ENCODE measurements at places on chromosomes 2 and 18.
A peak's percentile ranks its signal among the peaks of the same experiment; 100 is the strongest.

GRCh38 chr2:30601375-30601774, 154.3 kb downstream of the LCLAT1 start:
- DNase-seq = no peak

DNA sequence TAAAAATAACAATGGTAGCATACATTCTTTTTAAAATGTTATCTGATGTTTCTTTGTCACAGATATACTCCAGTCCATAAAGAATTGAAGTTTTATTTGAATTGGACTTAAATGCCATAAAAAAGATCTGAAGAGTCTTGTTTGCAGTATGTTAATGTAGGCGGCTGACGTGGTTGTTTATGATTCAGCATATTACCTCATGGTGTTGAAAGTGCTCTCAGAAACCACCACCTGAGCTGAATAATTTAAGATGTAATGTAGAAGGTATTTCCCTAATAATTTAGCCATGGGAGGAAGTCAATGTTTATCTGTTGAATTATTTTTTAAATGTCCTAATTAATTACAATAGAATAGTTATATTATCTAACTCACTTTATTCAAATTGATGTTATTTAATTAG, 58.6 kb upstream of the CHN1 start:
- DNase-seq = no peak

DNA sequence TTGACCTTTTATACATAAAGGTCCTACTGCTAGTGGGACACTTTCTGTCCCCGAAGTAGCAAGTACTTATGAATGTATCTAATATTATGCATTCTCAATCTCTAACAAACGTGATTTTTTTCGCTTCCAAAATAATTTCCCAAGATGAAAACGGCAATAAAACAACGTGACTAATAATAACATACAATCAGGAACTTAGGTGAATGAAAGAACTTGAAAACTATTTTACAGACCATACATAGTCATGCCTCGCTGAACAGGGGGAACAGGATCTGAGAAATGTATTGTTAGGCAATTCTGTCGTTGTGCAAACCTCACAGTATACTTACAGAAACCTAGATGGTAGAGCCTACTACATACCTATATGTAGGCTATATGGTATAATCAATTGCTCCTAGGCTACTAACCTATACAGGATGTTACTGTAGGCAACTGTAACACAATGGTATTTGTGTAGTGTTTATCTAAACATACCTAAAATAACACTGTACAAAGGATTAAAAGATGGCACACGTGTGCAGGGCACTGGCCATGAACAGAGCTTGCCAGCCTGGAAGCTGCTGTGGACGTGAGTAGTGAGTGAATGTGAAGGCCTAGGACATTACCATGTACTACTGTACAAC, 2.5 kb downstream of the RTN4 start:
- DNase-seq = peak; percentile 60

- DNase-seq = no peak
Observed at GRCh38 chr2:16209799-16210198, 269.4 kb downstream of the MYCN start.

GRCh38 chr2:112032224-112032586, 22.9 kb upstream of the TMEM87B start:
- DNase-seq = no peak

DNA sequence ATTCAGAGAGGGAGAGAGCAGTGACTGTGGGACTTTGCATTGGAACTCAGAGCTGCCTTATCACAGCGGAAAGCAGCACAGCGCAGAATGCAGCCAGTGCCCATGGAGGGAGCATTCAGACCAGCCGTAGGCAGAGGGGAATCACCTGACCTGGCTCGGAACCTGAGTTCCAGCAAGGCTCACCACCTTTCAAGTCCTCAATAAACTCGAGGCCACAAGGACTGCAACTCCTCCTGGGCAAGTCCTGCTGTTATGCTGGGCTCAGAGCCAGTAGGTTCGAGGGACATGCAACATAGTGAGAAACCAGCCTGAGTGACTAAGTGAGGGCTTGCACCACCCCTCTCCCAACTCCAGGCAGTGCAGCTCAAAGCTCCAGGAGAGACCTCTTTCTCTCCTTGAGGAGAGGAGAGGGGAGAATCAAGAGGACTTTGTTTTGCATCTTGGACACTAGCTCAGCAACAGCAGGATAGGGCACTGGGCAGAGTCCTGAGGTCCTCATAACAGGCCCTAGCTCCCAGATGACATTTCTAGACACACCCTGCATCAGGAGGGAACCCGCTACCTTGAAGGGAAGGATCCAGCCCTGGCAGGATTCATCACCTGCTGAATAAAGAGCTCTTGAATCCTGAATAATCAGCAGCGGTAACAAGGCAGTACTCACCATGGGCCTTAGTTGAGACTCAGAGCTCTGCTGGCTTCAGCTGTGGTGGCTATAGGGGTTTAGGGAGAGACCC, 136.8 kb upstream of the OTOS start:
- no peak for DNase-seq

DNA sequence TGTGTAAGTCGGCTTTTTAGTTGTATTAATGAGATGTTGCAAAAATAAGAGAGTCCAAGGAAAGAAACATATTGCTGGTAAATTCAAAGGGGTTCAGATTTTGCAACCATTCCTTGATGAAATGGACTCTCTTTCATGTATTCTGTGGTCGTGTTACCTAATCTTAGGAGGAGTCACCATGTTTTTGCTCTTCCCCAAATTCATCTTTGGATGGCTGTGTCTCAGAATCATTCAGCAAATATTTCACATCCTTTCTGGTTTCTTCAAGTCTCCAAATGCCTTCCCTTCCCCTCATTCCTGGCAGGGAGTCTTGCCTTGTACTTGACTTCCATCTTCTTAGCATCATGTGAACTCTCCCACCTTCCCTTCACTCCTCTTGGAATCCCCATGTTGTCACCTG, 66.1 kb downstream of the PTPRM start:
- DNase-seq = no peak

GRCh38 chr2:147255812-147256211, 589.0 kb upstream of the ACVR2A start:
- no peak for DNase-seq

DNA sequence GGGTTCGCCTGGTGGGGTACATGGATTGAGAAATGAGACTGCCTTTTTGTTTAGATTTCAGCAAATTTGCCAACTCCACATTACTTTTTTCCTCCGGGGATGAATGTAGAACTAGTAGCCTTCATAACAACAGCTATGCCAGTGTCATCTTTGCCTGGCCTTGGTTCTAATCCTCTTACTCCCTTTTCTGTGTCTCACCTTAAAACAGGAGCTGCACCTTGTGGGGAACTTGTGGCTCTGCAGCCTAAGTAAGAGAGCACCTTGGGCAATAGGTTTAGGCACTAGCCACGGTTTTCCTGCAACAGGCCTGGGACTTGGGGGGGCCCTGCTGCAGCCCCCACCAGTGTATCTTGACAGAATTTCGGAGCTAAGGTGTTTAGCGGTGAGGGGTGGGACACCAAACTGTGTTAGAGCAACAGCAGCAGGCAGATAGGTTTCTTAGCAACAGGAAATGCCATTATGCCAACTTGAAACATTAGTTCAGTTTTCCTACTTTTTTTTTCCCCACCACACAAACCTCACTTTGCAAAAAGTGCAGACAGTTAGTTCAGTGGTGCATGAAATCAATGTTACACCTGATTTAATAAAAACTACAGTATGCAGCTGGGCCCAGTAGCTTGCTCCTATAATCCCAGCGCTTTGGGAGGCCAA, 173.7 kb downstream of the PRKCE start:
- DNase-seq = no peak

- DNase-seq = no peak
Observed at GRCh38 chr18:53948991-53949390, 275.5 kb downstream of the MBD2 start.

GRCh38 chr18:32454593-32454992, 16.1 kb downstream of the GAREM1 start:
- DNase-seq = no peak

DNA sequence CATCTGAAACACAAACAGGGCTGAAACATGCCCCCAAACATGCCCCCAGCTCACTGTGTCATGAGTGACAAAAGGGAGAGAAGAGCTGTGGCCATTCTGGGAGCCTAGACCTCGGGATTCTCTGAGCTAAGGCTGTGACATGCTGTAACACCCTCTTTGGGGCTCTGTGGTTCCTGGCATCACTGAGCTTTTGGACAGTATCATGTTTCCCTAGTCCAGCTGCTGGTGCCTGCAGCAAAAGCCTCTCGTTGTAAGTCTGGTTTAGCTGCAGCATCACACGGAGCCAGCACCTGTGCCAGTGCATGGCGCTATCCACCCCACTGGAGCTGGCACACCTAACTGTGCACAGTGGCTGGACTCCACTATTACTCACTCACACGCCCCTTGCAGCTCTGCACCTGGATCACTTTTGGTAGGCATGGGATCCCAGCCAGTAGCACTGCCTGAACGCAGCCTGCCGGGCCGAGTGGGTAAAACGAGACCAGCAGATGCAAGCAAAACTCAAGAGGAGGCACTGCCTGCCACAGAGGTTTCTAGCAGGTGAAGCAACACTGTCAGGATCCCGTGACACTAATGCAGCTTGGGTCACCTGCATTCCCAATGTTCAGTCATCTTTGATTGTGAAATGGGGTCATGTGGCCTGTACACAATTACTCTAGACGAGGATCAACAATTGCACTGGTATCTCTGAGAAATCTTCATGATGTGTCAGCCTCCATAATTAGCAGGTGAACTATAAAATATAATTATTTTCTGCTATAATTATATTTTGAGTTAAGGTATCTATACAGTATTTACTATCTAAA, 547.2 kb downstream of the ZNF804A start:
- no peak for DNase-seq

DNA sequence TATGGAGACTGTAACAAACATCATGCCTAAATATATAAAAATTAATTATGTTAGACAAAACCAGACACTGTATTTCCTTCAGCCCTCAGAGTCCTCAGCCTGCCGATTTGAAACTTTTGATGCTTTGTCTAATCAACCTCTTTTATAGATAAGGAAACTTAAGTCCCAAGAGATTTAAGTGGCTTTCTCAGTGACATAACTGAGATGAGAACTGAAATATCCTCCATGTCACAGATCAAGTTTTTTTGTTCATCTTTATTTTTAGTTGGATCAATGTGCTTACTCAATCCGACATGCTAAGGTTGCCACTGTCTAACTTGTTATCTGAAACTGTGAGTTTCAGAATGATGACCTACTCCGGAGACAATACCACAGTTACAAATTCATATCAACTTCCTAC, 72.3 kb downstream of the BARD1 start:
- DNase-seq = no peak

- no peak for DNase-seq
Observed at GRCh38 chr2:176814274-176814673, 398.3 kb upstream of the HNRNPA3 start.

- DNase-seq = no peak
Observed at GRCh38 chr18:6962571-6963451, 154.8 kb downstream of the LAMA1 start.

DNA sequence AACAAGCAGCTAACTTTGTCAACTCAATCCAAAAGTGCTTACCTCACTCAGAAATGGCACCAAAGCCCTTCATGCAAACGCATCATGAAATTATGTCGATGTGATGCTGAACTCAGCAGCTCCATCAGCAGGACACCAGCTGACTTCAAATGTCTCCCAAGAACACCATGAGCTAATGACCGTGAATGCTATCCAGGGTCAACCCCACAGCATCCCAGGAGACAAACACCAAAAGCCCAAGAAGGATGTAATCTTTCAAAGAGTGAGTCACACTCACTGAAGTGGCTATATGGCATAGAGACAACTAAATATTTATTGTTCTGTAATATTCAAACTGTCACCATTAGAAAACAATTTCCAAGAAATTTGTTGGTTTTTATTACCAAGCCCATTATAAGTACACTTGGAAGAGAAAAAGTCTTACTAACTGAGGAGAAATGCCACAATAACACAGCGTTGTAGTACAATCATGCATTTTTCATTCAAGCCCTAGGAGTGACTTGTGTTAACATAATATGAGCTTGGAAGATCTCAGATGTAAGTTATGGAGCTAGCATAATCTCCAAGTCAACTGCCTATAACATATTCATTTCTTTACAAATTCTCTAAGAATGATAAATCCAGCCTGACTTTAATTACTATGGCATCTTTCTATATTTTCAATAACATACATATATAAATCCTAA, 165.0 kb upstream of the CCDC68 start:
- DNase-seq = no peak

GRCh38 chr2:30417253-30417652, 29.8 kb upstream of the LCLAT1 start:
- DNase-seq = no peak

DNA sequence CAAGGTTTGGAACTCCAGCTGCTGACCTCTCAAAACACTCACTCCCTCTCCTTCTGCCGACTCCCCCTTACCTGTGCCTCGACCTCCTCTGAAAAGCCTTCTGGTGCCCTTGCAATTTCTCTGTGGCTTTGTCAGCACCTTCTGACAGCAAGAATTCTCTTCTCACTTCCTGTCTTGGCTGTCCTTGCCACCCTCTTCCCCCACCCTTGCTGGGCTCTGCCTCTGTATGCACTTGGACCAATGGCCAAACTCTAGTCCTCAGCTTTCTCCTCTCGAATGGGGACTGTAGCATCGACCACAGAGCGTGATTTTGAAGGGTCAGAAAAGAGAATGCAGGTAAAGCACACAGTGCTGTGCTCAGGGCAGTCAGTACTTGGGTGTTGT, 99.0 kb downstream of the HS1BP3 start:
- DNase-seq = no peak

- no peak for DNase-seq
Observed at GRCh38 chr2:169287666-169288065, 74.7 kb downstream of the LRP2 start.

DNA sequence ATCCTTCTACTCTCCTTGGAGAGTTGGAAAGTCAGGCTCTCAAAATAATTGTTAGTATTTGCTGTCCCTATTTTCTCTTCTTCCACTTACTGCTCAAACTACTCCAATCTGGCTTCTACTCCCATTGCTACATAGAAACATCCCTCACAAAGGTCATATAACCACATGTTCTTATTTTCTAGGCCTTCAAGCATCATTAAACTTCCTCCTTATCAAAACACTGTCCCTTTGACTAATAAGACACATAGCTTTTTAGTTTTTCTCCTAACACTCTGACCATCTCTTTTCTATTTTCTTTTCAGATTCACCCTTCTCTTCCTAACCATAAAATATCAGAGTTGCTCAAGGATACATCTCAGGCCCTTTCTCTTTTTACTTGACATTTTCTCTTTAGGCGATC, 148.3 kb downstream of the MBD2 start:
- no peak for DNase-seq

- no peak for DNase-seq
Observed at GRCh38 chr18:27581296-27581904, 396.3 kb upstream of the CHST9 start.

GRCh38 chr2:205701509-205701908, 19.2 kb downstream of the NRP2 start:
- DNase-seq = no peak

Measured in lung microvascular endothelial cell (primary cell).